ENCODE measurements at places on chromosomes 5 and 9.

DNA sequence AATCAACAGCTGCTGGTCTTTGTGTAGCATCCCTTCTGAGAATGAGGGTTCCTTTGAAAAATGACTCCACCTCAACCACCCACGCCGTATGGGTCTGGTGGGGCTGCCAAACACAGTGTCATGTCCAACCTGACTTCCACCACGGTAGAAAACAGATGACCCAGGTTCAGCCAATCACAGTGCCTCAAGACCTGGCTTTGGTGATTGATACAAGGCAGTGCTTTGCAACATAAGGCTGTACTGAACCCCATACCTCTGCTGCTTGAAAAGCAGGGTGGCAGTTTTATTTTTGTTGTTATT is 11.5 kb upstream of the TGFBR1 start:
- no peak for DNase-seq

GRCh38 chr5:116388564-116389258 is 185.9 kb downstream of the SEMA6A start:
- no peak for DNase-seq

DNA sequence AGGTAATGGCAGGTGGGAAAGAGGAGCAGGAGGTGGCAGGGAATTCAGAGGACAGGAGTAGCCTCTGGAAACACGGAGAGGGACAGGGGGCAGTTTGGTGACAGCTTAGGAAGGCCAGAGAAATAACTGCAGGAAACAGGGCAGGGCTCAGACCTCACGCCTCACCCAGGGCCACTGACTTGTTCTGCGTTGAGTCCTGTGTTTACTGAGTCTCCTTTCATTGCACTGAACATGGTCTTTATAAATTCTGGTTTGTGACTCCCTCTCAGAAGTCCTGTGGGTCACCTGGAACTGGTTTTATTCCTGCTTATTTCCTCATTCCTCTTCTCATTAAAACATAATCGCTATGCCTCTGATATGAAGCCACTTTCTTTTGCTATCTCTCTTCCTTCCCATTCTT is 55.2 kb upstream of the ZNF622 start:
- DNase-seq, result no peak

- DNase-seq, result no peak
Measured at GRCh38 chr5:123412206-123412605, 11.0 kb downstream of the CEP120 start.

DNA sequence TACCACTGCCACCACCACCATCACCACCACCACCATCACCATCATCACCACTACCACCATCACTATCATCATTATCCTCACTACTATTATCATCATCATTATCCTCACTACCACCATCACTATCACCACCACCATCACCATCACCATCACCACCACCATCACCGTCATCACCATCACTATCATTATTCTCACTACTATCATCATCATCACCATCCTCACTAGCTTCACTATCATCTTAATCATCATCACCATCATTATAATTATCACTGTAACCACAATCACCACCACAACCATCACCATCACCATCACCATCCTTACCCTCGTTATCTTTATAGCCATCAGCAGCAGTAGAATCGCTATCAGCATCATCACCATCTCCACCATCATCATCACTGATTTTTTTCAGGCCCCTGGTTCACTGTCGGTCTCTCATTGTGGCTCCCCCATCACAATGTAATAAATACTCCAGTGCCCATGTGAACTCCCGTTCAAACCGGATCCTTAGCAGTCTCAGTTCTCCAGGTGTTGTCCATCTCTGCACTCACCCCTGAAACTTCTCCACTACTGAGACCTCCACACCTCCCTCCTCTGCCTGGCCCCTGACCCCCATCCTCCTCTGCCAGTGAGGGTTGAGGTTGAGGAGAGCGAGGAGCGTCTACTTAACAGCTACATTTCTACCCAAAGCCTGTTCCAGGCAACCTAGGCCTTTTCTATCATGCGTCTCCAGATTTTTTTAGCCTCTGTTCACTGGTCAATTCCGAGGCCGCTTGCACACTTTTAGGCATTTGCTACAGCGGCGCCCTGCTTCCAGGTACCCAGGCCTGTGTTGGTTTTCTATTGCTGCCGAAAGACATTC is 238.2 kb downstream of the PBX3 start:
- DNase-seq, result no peak

- DNase-seq, result no peak
Measured at GRCh38 chr5:36948041-36948440, 71.5 kb downstream of the NIPBL start.

DNA sequence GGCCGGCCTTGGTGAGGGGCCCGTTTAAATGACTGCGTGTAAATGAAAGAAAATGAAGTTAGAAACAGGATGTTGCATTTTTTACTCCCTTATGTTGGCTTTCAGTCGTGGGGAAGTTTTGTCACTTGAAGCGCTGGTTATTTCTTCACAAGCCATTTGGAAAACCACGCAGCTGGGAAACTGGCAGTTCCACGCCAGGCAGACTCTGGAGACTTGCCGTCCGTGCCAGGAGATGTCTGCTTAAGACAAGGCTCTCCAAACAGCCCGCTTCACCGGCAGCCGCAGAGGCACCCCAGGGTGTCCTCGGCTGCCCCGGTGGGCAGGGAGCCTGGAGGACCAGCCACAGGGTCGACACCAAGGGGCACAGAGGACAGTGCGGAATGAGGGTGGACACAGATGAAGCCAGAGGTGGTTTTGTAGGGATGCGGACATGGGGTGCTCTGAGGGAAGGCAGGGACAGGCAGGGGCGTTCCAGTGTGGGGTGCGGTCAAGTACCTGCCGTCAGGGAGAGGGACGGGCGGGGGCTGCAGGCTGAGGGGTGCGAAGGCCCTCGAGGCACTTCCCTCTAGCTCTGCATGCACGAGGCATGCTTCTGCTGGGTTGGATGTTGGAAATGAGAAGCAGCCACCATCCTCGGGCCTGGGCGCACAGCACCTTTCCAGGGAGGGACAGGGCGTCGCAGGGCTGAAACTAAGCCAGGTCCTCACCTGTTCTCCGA is 11.1 kb upstream of the AJM1 start:
- no peak for DNase-seq

DNA sequence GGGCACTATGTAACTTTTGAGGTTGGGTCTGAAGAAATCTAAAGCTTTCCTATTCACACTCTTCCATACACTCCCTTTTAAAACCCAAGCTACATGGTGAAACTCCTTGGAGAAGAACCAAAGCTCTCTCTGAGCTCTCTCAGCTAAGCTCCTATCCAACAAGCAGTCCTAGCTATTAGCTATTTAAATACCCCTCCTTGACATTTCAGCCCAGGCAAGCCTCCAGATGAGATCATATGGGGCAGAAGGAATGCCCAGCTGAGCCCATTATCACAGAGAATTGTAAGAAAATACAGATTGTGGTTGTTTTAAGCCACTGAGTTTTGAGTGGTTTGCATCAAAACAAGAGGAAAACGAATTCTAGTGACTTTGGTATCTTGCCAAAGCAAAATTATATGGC is 15.2 kb downstream of the HSPB3 start:
- peak; percentile 93 for DNase-seq

DNA sequence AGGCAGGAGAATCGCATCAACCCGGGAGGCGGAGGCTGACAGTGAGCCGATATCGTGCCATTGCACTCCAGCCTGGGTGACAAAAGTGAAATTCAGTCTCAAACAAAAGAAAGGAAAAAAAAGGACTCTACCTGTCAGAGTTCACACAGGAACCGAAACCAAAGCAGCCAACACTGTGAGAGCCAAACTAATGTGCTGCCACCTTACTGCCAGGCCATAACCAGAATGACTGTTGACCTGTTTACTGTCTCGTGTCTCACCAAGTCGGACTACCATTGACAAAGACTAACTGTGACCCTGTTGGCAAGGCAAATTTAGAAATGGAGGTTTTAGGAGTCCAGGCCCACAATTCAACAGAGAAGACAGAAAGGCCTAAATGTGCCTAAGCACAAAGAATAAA is 112.4 kb downstream of the ANXA2R start:
- no peak for DNase-seq

DNA sequence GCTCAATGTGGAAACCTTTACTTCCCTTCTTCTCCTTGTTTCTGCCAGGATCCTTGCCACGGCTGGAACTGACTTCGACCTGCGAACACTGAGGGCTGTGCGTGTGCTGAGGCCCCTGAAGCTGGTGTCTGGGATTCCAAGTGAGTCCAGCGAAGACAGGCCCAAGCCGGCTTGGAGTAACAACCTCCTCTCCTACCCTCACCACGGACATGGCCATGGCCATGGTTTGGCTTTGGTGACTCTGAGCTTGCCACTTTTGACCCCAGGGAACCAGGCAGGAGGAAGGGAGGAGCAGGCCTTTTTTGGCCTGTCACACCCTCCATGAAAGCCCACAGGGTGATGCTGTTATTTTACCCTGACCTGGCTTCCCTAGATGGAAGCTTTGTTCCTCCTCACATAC is 35.5 kb downstream of the CACNA1B start:
- no peak for DNase-seq

GRCh38 chr5:171850324-171850947 is 64.8 kb downstream of the SMIM23 start:
- peak; percentile 32 for DNase-seq

GRCh38 chr5:58261605-58262004 is 198.3 kb downstream of the PLK2 start:
- DNase-seq, result no peak

DNA sequence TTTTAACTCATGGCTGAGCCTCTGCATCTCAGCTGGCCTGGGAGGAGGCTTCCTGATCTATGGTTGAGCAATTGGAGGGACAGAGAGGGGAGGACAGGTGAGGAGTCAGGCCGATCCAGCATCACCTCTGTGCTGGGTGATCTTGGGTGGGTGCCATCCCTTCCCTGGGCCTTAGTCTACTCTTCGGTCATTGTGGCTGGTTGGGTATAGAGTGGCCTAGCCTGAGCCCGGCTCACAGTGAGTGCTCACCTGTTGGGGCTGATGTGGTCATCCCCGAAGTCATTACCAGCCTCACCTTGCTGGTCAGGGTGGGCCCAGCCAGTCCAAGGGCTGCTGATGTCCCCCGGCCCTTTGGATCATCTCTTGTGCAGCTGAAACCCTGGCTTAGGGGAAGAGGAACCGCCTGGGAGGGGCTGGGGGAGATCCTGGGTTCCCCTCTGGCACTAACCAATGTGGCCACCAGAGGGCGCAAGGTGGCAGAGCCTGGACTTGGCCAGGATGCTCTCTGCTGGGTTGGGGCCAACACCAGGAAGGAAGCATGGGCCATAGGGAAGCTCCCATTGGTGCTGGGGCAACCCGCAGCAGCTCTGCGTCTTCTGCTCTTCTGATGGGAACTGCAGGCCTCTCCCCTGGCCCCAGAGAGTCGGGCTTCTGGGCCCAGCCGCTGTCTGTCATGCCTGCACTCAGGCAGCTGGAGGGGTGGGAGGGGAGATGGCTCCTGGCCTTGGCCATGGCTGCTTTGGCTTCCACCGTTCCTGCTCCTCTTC is 17.3 kb upstream of the ODF2 start:
- DNase-seq, result peak; percentile 81

DNA sequence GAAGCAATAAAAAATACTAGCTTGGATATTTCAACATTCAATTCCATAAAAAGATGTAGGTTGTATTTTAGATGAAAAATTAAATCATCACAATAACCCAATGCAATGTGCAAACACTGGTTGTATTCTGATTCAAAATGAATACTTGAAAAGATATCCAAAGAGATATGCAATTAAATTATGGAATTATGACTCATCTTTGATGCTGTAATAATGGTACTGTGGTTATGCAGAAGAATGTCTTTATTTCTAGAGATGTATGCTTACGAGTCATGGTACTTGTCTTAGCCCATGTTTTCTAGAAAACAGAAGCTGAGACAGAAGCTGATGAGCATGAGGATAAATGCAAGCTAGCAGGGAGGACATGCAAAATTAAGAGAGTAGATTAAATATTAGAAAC is 1941.4 kb upstream of the NUDT12 start:
- no peak for DNase-seq

- no peak for DNase-seq
Measured at GRCh38 chr9:76415731-76416130, 21.5 kb upstream of the RFK start.

- no peak for DNase-seq
Measured at GRCh38 chr5:172745838-172746237, 25.2 kb downstream of the DUSP1 start.

DNA sequence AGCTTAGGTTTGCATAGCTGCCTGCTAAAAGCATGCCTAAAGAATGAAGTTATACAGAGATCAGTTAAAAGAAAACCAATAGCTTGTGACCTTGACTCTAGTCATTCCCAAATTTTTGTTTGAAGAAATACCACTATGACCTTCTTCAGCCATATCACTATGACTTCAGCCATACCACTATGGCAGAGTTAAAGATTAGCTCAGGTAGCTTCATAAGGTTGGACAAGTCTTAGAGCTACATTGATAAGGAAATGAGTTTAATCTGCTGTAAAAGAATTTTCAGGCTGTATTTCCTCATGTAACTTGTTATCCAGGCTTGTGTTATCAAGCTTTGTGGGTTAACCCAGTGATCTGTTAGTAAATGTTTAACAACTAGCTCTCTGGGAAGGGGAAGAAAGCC is 30.7 kb downstream of the C6 start:
- no peak for DNase-seq

DNA sequence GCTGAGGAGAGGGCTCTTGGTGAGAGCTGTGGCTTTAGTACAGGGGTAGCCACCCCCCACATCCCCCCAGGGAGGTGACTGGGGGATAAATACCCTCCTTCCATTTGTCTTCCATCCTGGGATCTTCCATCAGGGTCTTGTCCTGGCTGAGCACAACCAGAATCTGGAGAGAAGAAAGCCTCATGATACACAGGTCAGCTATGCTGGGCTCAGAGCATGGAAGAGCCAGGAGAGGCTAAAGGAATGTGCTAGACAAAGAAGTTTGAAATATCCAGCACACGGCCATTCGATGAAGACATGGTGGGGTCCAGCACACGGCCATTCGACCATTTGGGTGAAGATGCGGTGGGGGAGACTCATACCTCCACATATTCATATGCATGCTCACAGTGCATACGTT is 30.0 kb downstream of the ROPN1L start:
- DNase-seq, result no peak

GRCh38 chr5:32436553-32437242 is 7.8 kb downstream of the ZFR start:
- DNase-seq, result no peak

GRCh38 chr5:89106480-89106879 is 223.5 kb upstream of the MEF2C start:
- DNase-seq, result no peak

DNA sequence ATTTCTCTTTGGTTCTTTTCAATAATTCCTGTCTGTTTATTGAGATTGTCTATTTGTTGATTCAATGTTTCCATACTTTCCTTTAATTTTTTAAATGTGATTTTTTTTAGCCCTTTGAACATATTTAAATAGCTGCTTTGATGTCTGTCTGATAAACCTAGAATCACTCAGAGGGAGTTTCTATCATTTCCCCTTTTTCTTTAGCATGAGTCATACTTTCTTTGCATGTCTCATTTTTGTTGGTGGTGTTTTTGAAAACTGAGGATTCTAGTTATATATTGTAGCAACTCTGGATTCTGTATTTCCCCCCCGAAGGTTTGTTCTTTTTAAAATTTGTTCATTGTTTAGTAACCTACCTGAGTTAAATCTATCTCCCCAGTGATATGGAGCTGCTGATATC is 24.2 kb upstream of the ZNF618 start:
- no peak for DNase-seq

- no peak for DNase-seq
Measured at GRCh38 chr9:69153707-69154521, 20.2 kb upstream of the TJP2 start.
